ENCODE measurements at places on chromosomes 16 and 17.

GRCh38 chr16:10980813-10981212 is 36.4 kb downstream of the CLEC16A start:
- DNase-seq = no peak

- peak; percentile 94 for DNase-seq
Observed at GRCh38 chr16:4465977-4466779, 8.2 kb downstream of the NMRAL1 start.

GRCh38 chr17:39352511-39352910 is 48.9 kb downstream of the FBXL20 start:
- no peak for DNase-seq

- DNase-seq = no peak
Observed at GRCh38 chr16:75207831-75208230, 870 bp upstream of the CTRB2 start.

DNA sequence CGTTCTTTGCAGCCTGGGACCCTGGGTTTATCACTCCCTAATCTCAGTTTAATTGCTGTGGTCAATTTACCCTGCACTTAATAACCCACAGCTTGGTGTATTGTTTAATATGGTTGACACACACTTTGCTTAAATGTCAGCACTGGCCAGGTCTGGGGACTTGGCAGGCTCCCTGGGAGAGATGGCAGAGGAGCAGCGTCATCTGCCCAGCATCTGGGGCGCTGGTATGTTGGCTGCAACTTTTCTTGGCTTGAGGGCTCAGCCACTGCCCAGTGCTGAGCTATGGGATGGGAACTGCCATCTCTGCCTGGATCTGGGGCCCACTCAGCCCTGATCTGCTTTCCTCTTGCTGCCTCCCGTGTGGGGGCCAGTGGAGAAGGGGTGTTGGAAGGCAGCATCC is 115.7 kb upstream of the IRX3 start:
- DNase-seq = no peak

DNA sequence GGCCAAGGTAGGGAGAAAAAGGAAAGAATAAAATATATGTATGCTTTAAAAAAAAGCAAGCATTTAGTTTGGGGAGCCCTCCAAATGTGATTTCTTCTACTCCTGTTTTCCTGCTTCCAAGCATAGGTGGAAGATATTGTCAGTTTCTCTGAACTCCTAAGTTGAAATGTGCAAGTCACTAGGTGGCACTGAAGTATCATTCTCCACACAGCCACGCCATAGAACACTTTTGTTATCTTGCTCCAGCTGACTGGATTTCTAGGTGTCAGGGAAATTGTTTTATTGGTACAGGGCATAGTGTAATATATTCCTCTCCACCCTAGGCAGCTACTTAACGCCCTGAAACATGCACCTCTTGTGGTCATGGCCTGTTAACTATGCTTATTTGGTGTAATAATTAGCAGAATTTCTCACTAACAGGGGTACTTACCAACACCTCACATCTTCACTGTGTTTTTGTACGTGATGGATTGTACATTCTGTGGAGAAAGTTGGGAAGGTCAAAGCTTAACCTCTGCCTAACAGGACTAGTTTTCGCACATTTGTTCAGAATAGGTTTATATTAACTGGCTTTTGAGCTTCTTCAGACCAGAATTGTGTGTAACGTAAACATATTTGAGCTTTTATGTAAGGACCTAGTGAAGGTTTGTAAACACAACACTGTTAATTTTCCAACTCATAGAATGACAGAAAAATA is 69.3 kb downstream of the FTO start:
- no peak for DNase-seq

Data from activated CD8-positive, alpha-beta memory T cell treated with anti-CD3 and anti-CD28 coated beads, Interleukin-2, amount 10 ng/mL, durations not matched to agents 7 days and 5 days (primary cell).